ENCODE measurements at places on chromosomes 12 and 14.
A peak's percentile ranks its signal among the peaks of the same experiment; 100 is the strongest.

DNA sequence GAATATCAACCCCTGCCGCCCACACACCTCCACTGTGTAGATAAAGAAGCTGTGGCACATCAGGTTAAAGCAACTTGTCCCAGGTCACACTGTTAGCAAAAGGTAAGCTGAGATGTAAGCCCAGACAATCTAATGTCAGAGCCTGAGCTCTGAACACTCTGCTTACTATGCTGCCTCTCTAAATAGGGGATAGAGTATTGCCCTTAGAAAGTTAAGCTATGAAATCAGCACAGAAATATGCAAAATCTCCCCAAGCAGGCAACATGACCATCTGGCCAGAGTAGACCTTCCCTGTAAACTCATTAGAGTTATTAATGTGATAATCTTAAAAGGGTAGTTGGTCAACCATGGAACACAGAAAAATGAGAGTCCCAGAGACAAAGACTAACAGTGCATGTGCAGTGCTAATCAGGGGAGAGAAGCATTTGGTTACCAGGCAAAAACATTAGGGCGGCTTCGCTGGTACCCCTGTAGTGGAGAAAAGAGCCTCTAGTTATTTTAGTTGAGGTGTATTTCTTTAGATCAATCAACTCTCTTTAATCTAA, 171.0 kb downstream of the BTG1 start:
- no peak for DNase-seq

DNA sequence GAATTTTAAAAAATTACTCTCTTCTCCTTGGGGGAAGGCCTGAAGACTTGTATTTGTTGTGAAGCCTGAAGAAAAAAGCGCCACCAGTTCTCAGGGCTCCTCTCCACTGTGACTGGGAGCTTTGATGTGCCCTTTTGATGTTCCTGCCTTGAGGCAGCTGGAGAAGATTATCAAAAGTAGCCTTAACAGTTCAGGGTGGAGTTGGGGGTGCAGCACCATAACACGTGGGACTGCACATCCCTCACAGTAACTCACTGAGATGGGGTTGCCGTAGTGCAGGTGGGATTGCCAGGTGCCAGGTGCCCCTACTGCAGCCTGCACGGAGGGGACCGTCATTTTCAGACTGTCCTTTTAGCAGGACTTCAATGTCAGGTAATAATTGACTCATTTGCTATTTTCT, 474.1 kb downstream of the ETNK1 start:
- no peak for DNase-seq

DNA sequence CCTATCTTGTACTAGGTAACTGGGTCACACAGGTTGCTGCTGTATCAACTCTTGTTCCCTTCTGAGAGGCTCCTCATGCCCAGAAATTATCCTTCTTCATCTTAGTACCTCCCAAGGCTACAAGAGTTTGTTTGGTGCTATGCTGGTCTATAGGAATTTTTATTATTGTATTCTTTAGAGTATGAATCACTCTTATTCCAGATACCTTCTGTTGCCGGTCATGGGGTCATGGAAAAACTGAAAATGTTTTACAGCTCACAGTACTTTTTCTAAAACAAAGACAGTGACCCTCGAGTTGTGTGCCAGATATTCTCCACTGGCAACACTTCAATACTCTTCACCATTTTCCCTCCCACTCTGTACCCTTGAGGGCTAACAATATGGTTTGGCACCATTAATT, 1598.0 kb upstream of the TMEM132C start:
- peak; percentile 25 for DNase-seq

DNA sequence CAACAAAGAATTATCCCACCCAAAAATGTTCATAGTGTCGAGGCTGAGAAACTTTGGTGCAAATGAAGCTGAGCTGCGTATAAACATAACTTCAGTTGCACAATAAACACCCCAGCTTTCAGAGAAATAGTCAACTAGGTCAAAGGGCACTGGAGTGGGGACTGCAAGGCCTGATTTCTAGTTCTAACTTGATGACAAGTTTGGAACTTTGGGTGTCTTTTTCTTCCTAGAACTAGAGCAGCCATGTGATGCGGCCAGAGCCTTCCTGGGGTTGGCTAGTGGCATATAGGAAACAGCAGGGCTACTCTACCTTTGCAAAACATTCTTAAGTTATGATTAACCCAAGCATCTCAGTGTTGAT, 298.4 kb upstream of the AMIGO2 start:
- DNase-seq: no peak

GRCh38 chr12:46461907-46462640, 89.5 kb upstream of the SLC38A2 start:
- DNase-seq: peak; percentile 27

- no peak for DNase-seq
Observed at GRCh38 chr12:64320611-64321010, 69.9 kb downstream of the C12orf56 start.

GRCh38 chr14:37054144-37054543, 118.3 kb downstream of the SLC25A21 start:
- DNase-seq: no peak

DNA sequence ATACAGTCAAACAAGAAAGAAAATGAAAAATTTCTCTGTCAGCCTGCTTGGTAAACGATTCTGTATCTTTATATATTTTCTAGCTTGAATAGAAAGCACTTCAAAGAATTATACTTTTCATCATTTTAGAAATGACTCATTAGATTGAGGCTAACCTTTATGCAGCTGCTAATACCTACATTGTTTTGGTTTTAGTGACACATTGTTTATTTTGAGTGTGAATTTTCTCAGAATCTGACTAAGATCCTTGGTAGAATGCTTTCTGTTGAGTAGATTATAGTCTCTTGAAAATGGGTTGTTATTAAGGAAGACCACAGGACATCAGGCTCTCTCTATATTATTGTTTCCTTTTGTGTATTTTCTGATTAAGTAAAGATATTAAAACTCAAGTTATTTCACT, at the start of gene PMCH:
TSS of gene PMCH (minus strand) at position 45 of the 400 bp plus-strand sequence. CDS start 63 bp downstream, outside the sequence.
- DNase-seq: peak; percentile 7

GRCh38 chr14:106530423-106531107, 1004.2 kb downstream of the TMEM121 start:
- no peak for DNase-seq

- no peak for DNase-seq
Observed at GRCh38 chr14:74515891-74516412, 22.4 kb downstream of the ISCA2 start.

DNA sequence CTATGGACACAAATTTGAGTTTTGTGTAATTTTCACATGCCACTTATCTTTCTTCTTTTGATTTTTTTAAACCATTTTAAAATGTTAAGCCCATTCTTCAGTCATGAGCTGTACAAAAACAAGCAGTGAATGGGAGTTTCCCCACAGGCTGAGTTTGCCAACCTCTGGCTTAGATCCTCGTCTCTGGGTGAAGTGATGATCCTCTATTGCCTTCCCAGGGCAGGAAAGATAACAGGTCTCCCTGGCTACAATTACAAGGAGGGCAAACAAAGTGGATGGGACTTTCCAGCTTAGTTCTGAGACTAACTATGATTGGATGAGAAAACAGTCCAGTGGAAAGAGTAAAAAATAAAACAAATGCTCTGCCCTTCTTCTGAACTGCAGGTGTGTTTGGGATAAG, 203.7 kb downstream of the SPTSSA start:
- peak; percentile 4 for DNase-seq

DNA sequence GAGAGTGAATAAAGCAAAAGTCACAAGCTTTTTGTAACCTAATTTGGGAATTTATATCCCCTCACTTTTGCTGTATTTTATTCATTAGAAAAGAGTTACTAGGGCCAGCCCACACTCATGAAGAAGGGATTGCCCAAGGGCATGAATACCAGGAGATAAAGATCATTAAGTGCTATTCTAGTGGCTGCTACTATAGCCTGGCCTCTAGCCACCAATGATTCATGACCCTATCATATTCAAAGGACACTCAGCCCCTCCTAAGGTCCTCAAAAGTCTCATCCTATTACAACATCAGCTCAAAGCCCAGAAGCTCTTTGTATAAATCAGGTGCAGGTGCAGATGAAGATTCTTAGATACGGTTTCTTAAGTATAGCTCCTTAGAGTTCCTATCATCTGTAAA, 518.1 kb downstream of the TRHDE start:
- no peak for DNase-seq

- DNase-seq: no peak
Observed at GRCh38 chr14:70392676-70393075, 24.2 kb downstream of the SYNJ2BP start.

GRCh38 chr12:11780521-11781101, 131.1 kb downstream of the ETV6 start:
- no peak for DNase-seq

GRCh38 chr12:79681008-79681590, 9.7 kb downstream of the PAWR start:
- peak; percentile 51 for DNase-seq

- DNase-seq: peak; percentile 97
Observed at GRCh38 chr12:93441617-93442410, at the start of gene UBE2N. UBE2N (minus strand) TSS chr12:93441947; CDS start chr12:93441884, 63 bp downstream.

DNA sequence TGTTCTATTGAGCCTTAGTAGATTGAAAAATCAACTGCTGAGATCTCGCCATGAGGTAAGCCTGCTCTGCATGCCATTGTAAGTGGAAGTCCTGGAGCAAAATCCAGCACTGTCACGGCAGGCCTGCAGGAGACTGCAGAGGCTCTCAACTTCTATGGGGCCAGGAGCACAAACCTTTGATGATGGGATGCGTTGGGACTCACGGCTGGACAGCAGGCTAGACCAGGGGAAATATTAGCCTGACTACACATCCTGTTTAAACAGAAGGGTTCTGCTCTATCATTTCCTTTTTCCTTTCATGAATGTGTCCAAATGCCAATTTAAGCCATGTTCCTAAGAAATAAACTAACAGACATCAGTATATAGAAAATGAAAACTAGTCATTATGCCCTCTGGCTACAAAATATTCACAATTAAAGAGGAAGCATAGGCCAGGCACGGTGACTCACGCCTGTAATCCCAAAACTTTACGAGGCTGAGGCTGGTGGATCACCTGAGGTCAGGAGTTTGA, 33.9 kb upstream of the RASSF8 start:
- DNase-seq: no peak

DNA sequence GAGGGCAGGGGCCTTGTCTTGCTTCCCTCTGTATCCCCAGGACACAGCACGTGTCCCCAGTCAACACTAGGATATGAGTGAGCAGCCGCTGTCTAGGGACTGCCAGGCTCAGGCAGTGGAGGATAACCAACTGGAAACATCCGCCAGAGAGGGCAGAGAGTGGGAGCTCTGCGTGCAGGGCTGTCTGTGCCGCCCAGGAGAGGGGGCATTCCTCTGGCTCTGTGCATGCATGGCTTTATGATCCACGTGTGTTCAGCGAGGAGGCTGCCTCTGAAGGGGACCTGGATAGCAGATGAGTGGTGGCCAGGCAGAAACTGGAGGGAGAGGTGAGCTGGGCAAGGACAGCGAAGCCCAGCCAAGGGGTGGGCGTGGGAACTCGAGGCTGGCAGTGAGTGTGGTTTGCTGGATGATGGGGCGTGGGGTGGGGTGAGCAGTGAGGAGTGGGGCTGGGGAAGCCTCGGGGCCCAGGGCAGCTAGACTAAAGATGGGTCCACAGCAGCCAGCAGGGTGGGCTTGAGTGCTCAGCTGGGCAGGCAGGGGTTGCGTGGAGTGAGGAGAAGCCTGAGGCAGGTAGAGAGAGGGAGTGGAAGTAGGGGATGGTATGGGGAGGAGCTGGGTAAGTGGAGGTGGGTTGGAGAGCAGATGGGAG, 72.9 kb downstream of the PRIMA1 start:
- DNase-seq: no peak

DNA sequence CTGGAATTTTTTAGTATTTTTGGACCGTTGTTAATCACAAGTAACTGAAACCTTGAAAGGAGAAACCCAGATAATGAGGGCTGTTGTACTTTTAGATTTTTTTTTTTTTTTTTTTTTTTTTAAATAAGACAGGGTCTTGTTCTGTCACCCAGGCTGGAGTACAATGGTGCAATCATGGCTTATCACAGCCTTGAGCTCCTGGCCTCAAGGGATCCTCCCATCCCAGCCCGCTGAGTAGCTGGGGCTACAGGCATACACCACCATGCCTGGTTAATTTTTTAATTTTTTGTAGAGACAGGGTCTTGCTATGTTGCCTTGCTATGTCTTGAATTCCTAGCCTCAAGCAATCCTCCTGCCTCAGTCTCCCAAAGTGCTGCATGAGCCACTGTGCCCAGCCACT, 211.6 kb downstream of the SYNE2 start:
- no peak for DNase-seq

- DNase-seq: peak; percentile 75
Observed at GRCh38 chr12:122860040-122860853, 25.0 kb downstream of the HIP1R start.

DNA sequence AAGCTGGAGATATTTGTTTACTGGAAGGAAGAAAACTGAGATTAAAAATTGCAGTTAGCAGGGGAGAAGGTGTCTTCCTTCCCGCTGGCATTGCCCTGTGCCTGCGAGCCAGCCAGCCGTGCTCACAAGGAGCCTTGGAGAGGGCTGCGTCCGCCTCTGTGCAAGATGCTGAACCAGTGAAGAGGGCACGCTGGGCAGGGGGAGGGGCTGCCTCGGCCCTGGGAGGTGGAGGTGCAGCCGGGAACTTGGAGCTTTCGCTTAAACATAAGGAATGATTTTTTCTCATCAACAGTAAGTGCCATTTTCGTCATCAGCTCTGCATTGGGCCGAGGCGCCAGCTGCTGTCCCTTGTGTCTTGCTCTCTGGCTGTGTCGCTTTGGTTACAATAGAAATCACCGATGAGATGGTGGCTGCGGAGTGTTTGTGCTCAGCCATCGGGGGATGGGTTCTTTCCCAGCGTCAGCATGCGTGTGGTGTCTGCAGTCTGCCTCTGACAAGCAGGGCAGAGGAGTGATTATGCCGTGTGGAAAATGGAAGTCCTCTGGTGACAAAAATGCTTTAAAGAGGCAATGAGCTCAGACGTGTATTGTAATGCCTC, 97.3 kb downstream of the ESR2 start:
- DNase-seq: peak; percentile 55

- peak; percentile 71 for DNase-seq
Observed at GRCh38 chr14:92637228-92637627, 111.2 kb downstream of the LGMN start.

- DNase-seq: no peak
Observed at GRCh38 chr14:53020193-53020932, 69.5 kb upstream of the FERMT2 start.

GRCh38 chr12:117484901-117485300, 123.5 kb upstream of the NOS1 start:
- DNase-seq: no peak

Data from fibroblast of skin of scalp (primary cell).